Dorsolateral prefrontal cortex (tissue), 122 donors: ENCODE measurements at places on chromosomes 13 and 19. TPM values are rescaled to one million over a fixed set of nuclear protein-coding genes. Genes with fewer than 3 reads are reported as not detected.

GRCh38 chr19:677201-677600 lies 1.0 kb downstream of the FSTL3 start:
- no peak for DNase-seq

The SLITRK5 gene
- 18.5 TPM for total RNA-seq

The LRP3 gene
- total RNA-seq, result 77.3 TPM

DNA sequence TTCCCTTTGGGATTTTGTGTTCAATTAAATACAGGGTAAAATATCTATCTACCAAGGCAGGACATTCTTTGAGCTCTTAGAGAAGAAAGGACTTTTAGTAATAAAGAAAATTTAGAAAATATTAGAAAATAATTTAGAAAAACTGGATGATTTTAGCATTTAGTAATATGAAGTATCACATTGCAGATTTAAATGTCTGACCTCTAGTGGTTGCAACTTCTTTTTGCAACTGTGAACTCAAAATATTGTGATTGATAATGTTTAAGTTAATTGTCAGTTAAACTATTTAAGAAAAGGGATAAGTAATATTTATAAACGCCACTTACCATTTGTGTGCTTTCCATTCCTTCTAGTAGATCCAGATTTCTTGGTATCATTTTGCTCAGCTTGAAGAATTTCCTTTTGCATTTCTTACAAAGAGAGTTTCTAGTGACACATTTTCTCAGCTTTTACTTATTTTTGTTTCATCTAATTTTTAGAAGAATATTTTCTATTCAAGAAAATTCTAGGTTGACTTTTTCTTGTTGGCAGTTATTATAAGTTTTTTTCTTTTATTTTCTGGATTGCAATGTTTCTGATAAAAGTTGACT lies 10.3 kb upstream of the POSTN start:
- DNase-seq, result no peak

DNA sequence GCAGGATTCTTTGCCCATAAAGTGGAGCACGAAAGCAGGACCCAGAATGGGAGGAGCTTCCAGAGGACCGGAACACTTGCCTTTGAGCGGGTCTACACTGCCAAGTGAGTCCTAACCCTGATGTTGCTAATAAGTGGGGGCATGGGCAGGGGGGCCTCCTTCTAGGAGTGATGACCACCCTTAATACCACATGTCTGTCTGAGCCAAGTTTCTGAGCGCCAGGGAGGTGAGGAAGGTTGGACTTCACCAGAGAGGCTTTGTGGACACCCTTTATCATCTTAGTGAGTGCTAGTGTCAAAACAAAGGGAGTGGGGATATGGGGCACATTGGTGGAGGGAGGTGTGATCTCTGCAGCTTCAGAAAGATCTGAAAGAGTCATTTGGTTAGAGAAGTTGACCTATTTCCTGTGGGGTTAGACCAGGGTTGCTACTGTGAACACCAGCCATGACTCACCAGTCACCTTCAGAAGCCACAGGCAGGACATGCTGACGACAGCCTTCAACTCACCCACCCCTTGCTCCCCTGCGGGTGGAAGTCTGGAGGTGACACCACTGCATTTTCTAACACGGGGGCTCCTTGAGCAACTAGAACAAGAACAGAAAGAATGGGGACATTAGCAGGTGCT lies 8.8 kb downstream of the ALOX5AP start:
- DNase-seq, result no peak

The KIR3DL2 gene
- not detected for total RNA-seq

The CAPN12 gene
- 1.2 TPM for total RNA-seq

The RXFP2 gene
- not detected for total RNA-seq

The MAST3 gene
- 174 TPM for total RNA-seq

GRCh38 chr13:50366488-50367174 lies 351.4 kb downstream of the KCNRG start:
- DNase-seq, result no peak

- no peak for DNase-seq
Observed at GRCh38 chr13:32893176-32893575, 123.0 kb upstream of the KL start.

- no peak for DNase-seq
Observed at GRCh38 chr13:76004416-76004815, 368.3 kb downstream of the LMO7 start.

GRCh38 chr13:95406176-95406575 lies 104.9 kb upstream of the ABCC4 start:
- no peak for DNase-seq

The PPP2R1A gene
- 360 TPM for total RNA-seq

DNA sequence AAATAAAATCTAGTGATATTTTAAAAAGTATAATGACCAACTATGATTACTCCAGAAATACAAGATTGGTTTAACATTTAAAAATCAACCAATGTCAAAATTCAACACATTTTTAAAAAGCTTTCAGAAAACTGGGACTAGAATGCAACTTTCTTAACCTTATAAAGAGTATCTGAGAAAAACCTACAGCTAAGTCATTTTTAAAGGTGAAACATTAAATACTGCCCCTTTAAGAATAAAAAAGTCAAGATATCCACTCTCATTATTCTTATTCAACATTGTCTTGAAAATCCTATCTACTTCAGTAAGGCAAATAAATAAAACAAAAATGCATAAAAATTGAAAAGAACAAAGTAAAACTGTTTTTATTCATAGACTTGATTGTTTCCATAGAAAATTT lies 673.2 kb downstream of the UQCRFS1 start:
- no peak for DNase-seq

DNA sequence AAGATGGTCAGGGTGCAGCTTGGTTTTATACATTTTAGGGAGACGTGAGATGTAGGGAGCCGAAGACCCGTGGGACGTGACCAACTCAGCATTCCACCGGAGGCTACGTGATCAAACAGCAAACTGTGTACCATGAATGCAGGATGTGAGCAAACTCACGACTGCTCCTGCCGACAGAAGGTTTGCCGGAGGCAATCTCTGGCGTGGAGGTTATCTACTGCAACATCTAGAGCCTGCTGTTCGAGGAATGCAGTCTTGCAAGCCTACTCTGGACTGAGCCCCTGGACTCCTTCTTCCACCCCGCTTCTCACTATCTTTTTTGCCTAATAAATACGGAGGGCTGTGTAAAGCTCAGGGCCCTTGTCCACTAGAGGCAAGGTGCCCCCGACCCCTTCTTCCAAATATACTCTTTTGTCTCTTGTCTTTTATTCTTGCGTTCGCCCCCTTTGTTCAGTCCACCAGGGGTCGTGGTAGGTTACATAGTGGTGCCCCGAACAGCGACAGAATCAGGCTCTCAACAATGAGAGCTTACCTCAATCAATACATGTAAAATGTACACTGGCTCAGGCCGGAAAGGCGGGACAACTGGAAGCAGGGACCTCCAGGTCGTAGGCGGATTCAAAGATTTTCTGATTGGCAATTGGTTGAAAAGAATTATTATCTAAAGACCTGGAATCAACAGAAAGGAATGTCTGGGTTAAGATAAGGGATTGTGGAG lies 8.9 kb upstream of the OR1I1 start:
- DNase-seq, result no peak

The TNFRSF19 gene
- 3.7 TPM for total RNA-seq

GRCh38 chr19:47614559-47614958 lies 5.6 kb downstream of the BICRA start:
- DNase-seq, result no peak

DNA sequence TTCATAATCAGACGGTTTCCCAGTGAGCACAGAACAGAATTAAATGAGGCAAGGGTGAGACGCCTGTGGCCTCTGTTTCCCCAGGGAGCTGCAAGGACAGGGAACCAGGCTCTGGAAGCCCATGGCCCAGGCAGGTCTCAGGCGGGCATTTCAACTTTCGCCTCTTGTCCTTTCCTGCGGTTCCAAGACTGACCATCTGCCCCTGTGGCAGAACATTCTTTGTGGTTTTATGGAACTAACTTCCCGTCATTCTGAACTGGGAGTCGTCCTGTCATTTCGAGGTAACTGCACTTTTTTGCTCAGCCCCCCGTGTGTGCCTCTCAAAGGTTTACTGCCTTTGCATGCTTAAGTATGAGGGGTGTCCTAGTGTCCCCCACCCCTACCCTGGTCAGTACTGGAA lies 70.9 kb downstream of the KL start:
- no peak for DNase-seq

The CDC42EP5 gene
- 2.6 TPM for total RNA-seq

The MCEMP1 gene
- 0.80 TPM for total RNA-seq

DNA sequence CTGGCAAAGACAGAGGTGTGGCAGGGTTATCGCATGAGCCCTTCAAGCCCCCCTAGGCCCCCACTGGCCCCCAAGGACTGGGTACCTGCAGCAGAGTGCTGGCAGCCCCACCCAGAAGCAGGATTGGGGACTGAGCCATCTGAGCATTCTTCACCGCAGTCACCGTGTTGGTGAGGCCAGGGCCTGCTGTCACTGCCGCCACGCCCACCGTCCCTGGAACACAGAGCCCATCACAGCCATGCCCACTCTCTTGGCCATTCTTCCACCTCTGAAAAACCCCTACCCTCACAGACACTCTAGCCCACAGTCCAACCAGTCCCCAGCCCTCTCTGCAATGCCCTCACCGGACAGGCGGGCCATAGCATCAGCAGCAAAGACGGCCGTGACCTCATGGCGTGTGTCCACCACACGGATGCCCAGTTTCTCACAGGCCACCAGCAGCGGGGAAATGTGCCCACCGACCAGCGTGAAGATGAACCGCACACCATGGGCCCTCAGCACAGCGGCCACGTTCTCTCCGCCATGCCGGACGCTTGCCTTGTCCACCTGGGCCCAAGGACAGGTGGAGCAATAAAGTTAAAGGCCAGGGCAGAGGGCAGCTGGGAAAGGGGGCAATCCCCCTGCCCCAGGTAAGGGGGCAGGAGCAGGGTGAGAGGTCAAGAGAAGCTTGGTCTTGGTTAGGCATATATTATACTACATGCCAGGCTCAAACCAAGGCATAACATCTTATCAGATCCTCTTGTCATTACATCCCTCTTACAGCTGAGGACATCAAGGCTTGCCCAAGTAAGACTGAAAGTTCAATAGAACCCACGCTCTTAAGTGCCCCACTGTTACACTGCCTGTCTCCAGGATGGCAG lies 16.1 kb downstream of the SYDE1 start:
- DNase-seq, result no peak

- no peak for DNase-seq
Observed at GRCh38 chr13:45748941-45749759, 47.0 kb downstream of the CBY2 start.

The MAMSTR gene
- 6.3 TPM for total RNA-seq

The ZFR2 gene
- total RNA-seq, result 36.2 TPM

DNA sequence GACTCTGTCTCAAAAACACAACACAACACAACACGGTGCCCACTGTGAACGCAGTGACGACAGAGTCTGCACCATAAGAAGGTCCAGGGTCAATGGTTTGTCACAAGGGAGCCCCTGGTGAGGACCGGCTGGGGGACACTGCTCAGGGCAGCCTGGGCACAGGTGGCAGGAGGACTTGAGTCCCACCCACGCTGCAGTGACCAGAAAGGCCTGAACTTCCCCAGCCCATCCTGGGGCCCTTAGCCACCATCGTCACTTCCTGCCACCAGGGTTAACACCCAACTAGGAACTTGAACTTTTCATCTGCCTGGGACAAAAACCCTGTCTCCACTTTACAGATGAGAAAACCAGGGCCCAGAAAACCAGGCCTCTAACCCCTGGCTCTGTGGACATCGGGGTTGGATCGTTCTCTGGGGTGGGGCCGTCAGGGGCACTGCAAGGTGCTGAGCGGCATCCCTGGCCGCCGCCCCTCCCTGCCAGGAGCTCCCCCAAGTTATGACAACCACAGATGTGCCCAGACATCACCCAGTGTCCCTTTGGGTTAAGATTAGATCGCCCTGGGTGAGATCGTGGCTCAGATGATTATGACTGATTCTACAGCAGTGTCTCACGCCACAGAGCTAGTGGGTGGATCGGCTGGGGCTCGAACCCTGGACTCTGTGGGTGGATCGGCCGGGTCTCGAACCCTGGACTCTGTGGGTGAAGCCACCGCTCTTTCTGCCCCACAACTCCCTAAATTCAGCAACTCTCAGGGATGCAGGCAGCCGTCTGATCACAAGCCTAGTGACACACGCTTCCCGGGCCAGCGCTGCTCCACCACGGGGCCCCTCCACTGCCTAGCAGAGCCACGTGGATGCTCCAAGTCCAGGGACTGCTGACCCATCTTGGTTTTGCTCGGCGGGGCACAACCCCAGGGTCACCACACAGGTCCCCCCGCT lies 14.0 kb downstream of the MOB3A start:
- DNase-seq, result no peak

DNA sequence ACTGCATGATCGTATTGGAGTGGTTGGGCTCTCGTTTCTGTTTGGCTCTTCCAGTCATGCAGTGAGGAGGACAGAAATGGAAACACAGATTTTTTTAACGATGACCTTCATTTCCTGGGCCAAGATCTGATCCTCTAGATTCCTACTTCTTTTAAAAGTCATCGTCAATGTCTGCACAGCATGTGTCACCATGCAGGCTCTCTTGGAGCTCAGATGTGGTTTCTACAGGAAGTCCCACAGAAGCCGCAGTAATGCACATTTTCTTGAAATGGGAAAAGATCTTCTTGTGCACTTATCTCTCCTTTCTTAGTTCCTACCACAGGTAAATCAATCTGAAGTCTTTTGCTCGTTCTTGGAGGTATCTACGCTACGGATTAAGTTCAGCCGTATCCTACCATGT lies 626.9 kb downstream of the EFNB2 start:
- no peak for DNase-seq

The KASH5 gene
- total RNA-seq, result not detected

The CASP14 gene
- not detected for total RNA-seq

GRCh38 chr19:18503337-18503970 lies 18.4 kb downstream of the ELL start:
- no peak for DNase-seq

GRCh38 chr19:33047422-33047821 lies 17.3 kb downstream of the RHPN2 start:
- no peak for DNase-seq

The TSSK6 gene
- total RNA-seq, result 1.6 TPM

- DNase-seq, result no peak
Observed at GRCh38 chr13:109719962-109720646, 66.3 kb downstream of the IRS2 start.

The ZNF266 gene
- 28.5 TPM for total RNA-seq

The ZGLP1 gene
- total RNA-seq, result 12.6 TPM

DNA sequence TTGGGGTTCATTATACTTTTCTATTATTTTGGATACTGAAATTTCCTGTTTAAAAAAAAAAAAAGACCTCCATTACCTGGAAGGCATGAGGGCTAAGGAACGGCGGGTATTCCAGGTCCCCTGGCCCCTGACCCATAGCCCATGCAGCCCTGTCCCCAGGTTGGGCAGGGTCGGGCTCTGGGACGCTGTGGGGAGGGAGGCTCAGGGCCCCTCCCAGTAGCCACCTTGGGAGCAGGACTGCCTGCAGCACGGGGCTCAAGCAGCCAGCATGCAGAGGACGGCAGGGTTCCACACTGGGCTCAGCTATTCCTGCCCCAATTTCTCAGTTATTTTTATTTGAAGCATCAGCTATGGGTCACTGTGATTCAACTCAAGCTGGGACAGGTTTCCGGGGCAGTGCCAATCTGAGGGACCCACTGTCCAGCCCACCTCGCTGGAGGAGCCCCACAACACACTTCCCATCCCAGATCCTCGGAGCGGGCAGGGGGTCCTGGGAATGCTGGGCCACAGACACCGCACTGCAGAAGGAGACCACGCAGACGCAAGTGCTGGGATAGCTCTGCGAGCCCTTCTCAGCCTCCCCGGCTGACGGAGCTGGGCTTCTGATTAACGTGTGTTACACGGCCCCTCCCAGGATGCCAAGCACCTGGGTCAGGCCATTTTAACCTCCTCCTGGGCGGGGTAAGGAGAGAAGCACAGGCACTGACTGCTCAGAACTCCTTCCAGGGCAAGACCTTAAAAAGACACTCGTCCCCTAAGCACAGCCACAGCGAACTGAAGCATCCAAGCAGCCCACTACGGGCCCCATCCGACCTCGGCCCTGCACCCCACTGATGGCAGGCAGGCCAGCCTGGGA lies 60.1 kb downstream of the PEPD start:
- no peak for DNase-seq
